ENCODE measurements at places on chromosomes 2 and 18.

- DNase-seq = no peak
Observed at GRCh38 chr2:157244691-157245090, 12.8 kb upstream of the GALNT5 start.

DNA sequence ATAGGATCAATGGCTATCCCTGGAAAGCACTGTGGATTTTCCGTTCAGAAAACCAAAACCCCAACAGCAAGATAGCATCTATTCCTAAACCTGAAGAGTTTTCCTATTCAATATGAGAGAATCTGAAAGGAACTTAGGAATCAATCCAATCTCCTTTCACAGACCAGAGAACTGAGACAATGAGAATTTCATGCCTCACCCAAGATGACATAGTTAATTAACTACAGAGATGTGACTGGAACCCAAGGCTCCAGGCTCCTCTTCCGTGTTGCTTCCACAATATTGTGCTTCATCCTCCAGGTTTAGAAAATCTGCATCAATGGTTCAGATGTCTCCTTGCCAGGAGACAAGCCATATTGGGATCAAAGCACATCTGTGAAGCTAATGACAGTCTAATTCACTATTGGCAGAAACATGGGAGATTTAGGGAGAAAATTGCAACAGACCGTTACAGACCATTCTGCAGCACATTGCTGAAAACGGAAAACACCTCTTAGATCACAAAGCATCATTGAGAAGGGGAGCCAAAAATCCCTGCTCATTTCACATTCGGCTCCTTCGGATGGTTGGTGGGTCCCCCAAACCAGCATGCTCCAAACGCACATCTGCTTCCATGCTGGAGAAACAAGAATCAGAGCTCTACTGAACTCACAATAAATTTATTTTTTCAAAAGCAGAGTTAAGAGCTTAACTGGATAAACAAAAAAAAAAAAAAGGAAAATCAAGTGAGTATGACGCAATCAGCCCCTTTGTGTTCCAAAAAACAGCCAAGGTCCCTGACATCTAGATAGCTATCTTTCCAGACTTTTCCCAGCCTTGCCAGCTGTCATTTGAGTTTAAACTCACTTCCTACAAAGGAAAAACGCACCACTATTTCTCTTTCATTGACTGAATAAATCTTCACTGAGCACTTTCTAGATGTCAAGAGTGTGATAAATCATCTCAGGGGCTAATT lies 290.3 kb downstream of the C1D start:
- no peak for DNase-seq

GRCh38 chr18:22378672-22379282 lies 38.9 kb downstream of the CTAGE1 start:
- no peak for DNase-seq

DNA sequence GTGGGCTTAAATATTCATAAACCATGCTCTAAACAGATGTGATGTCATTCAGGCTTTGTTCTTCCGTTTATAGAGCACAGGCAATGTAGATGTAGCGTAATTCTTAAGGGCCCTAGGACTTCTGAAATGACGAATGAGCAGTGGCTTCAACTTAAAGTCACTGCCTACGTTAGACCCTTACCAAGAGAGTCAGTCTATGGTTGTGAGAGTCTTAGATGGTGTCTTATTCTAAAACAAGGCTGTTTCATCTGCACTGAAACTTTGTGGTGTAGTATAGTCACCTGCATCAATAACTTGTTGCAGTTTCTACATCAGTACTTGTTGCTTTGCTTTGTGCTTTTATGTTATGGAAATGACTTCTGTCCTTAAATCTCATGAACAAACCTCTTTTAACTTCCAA lies 56.0 kb downstream of the PIK3C3 start:
- DNase-seq = no peak

GRCh38 chr2:232525791-232526371 lies at the start of gene CHRND:
Gene CHRND, plus strand, starts transcription at chr2:232526160. Its CDS starts 56 bp downstream, at chr2:232526216.
- DNase-seq = no peak

GRCh38 chr2:95354469-95354901 lies 48.0 kb upstream of the FAHD2A start:
- no peak for DNase-seq

DNA sequence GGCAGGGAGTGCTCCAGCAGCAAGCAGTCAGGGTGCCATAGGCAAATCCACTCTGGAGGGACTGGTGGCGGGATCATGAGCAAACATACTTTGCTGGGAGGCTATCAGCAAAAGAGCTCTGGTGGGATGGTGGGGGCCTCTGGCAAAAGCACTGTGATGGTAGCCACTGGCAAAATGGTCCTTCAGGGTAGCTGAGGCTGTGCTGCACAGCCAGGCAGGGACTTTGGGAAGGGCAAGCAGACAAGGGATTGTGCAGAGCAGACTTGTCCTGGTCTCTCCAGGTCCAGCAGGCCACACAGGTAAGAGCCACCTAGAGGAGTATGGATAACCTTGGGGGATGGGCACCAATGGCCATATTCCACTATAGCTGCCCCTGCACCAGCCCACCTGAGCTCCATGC lies 129.4 kb upstream of the OTOS start:
- no peak for DNase-seq

- DNase-seq = peak; percentile 6
Observed at GRCh38 chr18:70621710-70622109, 332.9 kb downstream of the SOCS6 start.

DNA sequence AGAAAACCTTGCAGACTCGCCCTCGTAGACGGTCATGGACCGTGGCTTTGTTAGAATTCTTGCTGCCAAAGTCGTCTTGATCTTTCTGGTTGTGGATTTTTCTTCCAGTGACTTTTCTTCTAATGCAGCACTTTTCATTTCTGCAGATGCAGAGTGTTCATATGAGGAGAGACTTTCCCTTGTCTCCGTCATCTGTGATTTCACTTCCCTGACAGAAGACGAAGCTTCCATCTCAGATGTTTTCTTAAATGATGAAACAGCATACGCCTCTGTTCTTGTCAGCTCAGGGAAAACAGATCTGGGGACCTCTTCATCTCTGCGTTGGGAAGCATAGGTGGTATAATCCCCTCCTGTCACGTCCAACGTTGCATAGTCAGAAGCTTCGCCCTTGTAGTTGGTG lies 50.9 kb downstream of the PLEKHA3 start:
- no peak for DNase-seq

DNA sequence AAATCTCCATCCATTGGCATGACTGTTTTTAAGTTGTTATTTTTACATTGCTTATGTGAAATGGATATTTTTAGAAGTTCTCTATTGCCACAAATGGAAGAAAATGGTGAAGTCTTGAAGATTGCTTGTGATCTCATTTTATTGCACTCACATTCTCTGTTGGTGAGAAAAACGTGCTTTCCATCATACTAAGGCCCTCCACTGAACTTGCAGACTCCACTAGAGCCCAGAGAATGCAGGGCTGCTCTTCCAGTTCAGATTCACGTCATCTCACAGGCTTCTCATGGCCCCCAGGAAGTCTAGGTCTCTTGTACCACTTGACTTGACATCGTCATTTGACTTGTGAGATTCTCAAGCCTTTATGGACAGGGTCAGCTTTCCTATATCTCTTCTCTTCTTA lies 254.8 kb upstream of the COPS8 start:
- DNase-seq = no peak

GRCh38 chr2:88582030-88582429 lies 45.2 kb downstream of the EIF2AK3 start:
- DNase-seq = no peak

DNA sequence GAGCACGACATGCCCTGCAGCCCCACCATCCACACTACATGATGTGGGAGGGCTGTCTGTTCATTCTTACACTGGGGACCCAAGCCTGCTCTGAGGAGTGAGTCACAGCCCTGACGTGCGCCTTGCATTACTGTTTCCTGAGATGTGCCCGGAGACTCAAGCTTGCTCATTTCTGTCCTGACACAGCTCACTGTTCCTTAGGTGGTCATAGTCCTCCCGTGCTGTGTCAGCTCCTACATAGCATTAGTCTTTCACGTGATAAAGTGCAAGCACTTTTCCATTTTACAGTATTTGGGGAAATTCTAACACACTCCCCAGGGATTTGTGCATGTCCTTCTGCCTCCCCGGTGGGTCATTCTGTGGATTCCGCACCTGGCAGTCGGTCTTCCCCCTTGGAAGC lies 46.2 kb upstream of the TRIM43B start:
- no peak for DNase-seq

- DNase-seq = no peak
Observed at GRCh38 chr2:72936660-72937355, 19.5 kb downstream of the EMX1 start.

GRCh38 chr2:233692648-233693047 lies at the start of gene UGT1A6:
Gene UGT1A6, plus strand, starts transcription at chr2:233692890. Its CDS starts 115 bp downstream, at chr2:233693005.
- DNase-seq = no peak

DNA sequence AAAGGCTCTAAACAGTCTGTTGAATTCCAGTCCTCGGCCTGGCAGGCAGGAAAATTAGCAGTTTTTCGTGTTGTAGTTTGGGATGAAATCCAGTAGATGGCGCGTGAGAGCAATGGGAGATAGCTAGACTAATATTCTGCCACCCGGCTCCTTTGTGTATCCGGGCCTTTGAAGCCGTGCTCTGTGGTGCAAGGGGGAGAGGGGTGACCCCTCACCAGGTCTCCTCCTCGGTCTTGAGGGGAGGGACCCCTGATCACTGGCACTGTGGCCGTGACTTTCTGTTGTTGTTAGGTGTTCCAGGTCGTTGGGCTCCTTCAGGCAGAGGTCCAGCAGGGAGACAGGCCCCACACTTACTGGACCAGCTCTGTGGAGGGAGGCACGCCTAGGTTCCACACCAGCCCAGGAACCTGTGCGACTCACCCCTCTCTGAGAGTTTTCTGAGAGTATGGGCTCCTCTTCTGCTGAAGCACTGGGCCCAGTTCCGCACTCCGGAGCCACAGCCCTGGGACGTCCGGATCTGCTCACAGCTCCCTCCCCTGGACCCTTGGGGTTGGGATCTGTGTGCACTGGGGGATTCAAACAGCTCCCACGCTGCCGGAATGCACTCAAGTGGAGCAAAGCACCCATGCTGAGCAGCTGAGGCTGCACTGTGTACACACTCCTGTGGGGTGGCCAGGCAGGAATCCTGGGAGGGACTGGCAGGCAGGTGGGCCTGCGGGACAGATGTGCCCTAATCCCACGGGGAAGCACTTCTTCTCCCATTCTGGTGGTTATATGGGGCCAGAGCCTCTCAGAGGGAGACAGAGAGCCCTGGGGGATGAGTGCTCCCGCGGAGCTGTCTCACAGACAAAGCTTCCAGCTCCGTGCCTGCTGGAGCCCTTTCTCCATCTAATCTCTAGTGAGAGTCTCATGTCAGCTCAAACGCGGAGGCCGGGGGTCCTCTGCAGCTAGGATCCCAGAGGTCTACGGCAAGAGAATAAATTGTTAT lies 8.8 kb downstream of the GKN2 start:
- DNase-seq = peak; percentile 54

- peak; percentile 36 for DNase-seq
Observed at GRCh38 chr2:241870611-241871537, 1.3 kb downstream of the RTP5 start.

GRCh38 chr2:57180678-57181077 lies 865.9 kb upstream of the VRK2 start:
- no peak for DNase-seq

DNA sequence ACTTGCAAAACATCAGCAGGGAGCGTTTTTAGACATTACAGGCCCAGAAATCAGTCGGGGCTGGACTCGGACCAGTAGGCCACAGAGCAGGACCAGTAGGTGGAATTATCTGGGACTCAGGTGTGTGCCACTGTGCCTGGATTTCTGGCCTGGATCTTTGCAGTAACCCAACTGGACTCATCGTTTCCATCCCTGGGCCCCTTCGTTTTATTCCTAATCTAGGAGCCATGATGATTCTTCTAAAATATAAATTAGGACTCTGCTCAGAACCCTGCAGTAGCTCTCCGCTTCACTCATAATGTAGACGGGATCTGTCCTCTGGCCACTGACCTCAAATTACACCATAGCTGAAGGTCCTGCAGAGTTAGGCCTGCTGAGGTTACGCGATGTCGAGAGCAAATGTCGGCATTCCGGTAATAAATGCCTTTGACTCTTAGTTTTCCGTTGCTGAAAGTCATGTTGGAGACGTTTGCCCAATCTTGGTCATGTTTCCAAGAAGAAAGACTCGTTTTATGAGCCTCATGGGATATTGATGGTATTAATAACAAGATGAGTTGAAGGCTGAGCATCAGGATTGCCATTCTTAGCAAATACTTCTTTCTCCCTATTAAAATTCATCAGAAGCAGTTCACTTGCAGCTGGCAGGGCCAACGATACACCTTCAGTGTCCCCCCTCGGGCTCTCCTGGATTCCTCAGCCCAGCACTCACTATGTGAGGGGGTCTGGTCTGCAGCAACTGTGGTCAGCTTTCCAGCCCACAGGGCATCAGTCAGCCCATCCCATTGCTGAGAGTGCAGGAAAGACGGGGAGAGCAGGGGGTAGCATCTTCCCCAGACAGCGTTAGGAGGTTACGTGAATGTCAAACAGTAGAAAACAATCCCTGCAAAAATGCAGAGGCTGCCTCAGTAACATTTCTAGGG lies 39.9 kb upstream of the KLF11 start:
- no peak for DNase-seq

DNA sequence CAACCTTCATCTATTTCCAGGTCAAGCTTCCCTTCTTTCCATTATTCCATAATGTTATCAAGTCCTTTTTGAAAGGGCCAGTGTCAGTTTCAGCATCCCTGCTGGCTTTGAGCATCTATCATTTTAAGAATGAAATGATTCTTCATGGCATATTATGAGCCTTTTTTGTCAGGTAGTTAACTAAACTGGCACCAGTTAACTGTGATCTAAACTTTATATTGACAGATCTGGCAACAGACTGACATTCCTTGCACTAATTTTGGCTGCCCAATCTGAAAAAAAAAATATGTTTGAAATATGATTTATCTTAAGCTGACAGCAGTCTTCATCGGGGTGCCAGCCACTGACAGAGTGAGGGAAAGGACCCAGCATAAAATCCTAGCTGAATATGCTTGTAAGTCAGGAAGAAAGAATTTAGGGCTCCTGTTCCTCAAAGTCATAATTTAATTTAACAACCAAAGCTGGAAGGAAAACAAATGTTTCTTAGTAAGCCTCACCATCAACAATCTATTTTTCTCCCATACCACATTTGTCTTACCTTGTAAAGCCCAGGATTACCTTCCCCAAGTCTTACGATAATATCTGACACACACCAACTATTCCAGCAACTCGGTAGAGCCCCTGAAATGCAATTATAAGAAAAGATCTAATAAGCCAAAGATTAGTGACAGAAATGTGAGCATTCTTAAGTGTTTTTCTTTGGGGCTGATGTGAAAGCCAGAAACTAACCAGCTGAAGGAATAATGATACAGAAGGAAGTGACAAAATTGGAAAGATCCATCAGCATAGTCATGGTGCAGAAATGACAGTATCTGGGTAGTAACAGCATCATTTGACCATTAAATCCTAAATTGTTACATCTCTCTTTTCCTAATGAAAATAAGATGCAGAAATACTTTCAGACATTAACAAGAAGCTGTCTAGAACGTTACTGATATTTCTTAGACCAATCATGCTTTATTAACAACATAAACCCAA lies 228.1 kb downstream of the RBM43 start:
- no peak for DNase-seq

GRCh38 chr2:197515315-197515738 lies 539 bp upstream of the MOB4 start:
- DNase-seq = peak; percentile 39

GRCh38 chr2:23381084-23381483 lies 3.9 kb upstream of the KLHL29 start:
- peak; percentile 91 for DNase-seq

- DNase-seq = no peak
Observed at GRCh38 chr2:213065583-213066442, 85.6 kb downstream of the IKZF2 start.

- DNase-seq = no peak
Observed at GRCh38 chr2:37322368-37322767, 2.3 kb downstream of the PRKD3 start.

- no peak for DNase-seq
Observed at GRCh38 chr18:8675057-8675456, 30.3 kb upstream of the MTCL1 start.
